ENCODE measurements at places on chromosomes 4 and X.

DNA sequence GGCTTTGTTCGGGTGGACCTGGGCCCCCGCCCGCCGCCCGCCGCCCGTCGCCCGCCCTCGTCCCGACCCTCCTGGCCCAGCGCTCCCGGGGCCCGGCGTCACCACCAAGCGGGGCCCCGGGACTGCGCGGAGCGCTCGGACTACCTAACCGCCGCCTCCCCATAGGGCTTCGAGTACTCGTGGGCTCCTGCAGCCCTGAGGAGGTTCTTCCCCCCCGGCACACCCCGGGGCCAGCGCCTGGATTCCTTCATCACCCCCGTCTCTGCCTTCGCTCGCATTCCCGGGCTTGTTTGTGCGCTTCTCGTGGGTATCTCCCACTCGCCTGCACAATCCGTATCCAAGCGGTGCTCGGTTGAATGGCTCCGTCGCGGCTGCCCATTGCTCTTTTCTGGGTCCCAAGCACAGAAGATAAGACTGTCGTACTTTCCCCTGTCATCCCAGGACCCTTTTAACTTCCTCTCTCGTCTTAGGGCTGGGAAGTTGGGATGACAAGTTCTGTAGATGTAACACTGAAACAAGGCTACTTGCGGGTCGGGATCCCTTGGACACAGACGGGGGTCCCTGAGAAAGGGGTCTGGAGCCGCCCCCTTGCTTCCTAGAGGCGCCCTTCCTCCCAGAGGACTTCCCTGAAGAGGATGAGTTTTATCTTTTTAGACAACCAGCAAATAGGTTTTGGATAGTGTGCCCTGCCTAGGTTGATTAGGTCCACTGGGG is 565 bp downstream of the MOB1B start:
- no peak for DNase-seq

DNA sequence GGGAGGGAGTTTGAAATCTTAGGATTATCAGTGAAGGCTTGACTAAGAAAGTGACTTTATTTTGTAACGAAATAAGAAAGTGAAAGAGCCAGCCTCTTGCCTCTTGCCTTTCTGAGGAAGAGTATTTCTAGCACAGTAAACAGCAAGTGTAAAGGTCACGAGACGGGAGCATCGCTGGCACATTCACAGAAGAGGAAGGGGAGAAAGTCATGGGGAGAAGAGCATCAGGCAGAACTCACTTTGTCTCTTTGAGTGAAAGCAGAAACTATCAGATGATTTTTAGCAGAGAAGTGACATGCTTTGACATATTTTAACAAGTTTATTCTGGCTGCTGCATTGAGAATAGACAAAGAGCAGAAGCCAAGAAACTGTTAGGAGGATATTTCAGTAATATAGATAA is 313.8 kb downstream of the CAMK2D start:
- DNase-seq, result no peak

- DNase-seq, result peak; percentile 16
Observed at GRCh38 chr4:33340168-33340567, 2620.0 kb downstream of the PCDH7 start.

GRCh38 chrX:108257556-108257955 is 166.0 kb downstream of the ATG4A start:
- DNase-seq, result no peak

DNA sequence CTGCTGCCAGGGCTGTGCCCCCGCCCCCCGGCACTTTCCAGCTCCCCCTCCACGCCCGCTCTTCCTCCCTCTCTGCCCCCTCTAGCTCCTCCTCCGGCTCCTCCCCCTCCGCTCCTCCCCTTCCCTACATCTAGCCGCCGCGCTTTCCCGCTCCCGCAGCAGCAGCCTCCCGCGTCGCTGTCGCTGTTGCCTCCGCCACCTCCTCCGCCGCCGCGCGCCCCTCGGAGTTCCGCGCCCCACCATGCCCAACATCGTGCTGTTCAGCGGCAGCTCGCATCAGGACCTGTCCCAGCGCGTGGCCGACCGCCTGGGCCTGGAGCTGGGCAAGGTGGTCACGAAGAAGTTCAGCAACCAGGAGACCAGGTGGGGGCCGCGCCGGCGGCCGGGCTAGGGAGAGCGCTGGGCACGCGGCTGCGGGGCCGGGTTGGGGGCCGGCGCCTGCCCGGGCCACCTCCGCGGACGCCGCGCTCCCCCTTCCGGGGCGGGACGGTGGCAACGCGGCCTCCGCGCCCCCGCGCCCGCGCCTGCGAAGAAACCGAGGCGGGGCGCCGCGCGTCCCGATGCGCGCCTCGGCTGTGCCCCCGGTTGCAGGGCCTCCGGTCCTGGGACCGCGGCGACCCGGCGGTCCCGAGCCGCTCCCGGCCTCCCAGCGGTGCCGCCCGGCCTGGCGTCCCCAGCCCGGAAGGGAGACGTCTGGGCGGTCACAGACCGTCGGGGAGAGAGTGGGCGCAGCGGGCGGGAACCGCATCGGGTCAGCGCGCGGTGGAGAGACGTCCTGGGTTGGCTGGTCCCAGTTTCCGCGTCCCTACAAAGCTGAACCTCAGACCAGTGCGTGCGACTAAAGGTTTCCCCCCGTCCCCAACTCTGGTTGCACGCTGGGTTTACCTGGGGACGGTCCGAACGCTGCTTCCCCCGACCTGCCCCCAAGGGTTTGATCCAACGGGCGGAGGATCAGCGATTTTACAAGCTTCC is at the start of gene PRPS2:
TSS of gene PRPS2 (plus strand) at position 156 of the 972 bp plus-strand sequence. CDS start at position 242, 86 bp downstream.
- DNase-seq, result peak; percentile 89

- no peak for DNase-seq
Observed at GRCh38 chrX:63744850-63745394, 40.1 kb downstream of the ARHGEF9 start.

- DNase-seq, result no peak
Observed at GRCh38 chr4:74433541-74434172, 11.3 kb upstream of the AREG start.

- no peak for DNase-seq
Observed at GRCh38 chrX:53288189-53288588, 6.8 kb upstream of the IQSEC2 start.

GRCh38 chrX:18894156-18894555 is 89.8 kb downstream of the PHKA2 start:
- peak; percentile 71 for DNase-seq
